Activated CD4-positive, alpha-beta T cell treated with anti-CD3 and anti-CD28 coated beads for 24 hours (primary cell): ENCODE measurements at places on chromosomes 1 and 21.

- DNase-seq, result no peak
Measured at GRCh38 chr1:185152187-185152767, 4.5 kb downstream of the TRMT1L start.

DNA sequence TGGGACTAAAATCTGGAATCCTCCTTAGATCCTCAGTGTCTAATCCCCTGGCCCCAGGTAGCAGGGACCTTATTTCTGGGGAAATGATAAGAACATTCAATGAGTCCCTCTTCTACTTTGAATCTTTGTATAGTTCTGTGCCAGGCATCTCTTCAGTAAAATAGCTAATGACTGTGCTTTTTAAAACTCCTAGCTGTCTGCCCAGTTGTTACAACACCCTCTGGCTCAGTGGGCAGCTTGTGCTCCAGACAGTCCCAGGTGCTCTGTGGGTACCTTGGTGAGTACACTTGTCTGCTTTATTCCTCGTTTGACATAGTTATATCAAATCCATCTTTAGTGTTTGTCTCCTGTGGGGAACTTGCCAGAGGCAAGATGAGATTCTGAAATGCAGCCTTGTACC lies 18.0 kb downstream of the TGFB2 start:
- no peak for DNase-seq

DNA sequence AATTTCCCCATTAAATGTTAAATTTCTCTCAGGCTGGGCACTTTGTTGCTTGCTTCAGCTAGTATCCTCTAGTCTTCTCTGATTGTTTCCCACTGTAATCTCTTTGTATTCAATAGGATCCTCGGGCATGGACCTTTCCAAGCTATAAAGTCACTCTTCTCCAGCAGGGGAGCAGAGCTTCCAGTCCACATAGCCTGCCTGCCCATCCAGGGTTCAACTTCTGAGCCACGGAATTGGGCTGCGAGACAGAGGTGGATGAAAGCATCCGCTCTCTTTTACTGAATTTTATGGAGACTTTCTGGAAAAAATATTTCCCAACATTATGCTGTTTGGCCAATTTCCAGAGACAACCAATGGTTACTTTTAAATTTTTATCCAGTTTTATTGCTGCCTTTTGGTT lies 1.1 kb upstream of the CFHR5 start:
- no peak for DNase-seq

GRCh38 chr1:155816351-155816750 lies 40.7 kb downstream of the GON4L start:
- no peak for DNase-seq

DNA sequence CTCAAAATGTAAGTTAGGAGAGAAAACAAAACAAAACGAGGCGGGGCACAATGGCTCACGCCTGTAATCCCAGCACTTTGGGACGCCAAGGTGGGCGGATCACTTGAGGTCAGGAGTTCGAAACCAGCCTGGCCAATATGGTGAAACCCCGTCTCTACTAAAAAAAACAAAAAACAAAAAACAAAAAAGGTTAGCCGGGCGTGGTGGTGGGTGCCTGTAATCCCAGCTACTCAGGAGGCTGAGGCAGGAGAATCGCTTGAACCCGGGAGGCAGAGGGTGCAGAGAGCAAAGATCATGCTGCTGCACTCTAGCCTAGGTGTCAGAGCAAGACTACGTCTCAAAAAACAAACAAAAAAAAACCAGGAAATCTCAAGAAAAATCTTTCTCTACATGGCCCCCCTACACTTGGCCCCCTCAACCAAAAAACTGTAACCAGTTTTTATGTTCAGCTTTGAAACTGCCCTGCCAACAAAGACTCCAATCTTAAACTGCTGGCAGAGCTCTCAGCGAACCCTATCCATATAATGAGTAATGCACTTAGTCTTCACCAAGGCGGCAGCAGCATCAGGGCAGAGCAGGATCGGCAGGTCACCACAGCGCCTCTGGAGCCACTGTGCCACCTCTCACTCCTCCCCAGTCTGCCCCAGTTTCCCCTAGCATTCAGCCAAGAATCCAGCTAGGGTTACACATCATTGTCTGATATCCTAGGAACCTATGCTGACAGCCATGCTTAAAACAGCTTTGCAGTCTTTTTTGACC lies 71.7 kb downstream of the JAK1 start:
- no peak for DNase-seq

- no peak for DNase-seq
Measured at GRCh38 chr1:18681423-18681835, 50.8 kb downstream of the PAX7 start.

DNA sequence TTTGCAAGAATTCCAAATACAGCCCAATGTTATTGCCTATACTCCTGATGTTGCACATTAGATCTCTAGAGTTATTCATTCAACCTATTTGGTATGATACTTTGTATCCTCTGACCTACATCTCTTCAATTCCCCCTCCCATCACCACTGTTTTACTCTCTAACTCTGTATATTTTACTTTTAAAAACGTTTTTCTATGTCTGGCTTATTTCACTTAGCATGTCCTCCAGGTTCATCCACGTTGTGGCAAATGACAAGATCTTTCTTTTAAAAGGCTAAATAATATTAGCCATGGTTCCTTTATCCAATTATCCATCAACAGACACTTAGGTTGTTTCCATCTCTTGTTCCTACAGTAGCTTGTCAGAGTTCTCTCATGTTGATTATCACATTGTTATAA lies 207.1 kb upstream of the PTGFR start:
- no peak for DNase-seq

GRCh38 chr1:39735731-39736130 lies 3.0 kb upstream of the PPIE start:
- no peak for DNase-seq

DNA sequence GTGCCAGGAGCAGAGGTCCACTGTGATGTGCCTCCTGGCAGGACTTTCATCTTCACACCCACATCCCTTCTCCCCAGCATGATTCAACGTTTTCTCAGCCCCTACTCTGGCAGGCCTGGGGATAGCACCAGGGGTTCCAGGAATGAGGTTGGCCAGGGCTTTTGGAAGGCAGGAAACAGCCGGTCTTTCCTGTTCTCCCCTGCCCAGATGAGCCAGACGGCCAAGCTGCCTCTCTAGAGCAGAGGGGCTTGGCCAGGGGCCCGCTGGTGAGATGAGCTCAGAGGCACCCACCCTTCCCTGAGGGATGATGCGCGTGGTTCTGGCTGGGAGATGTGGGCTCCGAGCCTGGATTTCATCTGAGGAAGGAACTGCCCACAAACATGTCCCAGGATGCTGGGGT lies 4.3 kb upstream of the MFAP2 start:
- DNase-seq, result no peak

- DNase-seq, result no peak
Measured at GRCh38 chr1:17117451-17118265, 1.6 kb downstream of the PADI2 start.

DNA sequence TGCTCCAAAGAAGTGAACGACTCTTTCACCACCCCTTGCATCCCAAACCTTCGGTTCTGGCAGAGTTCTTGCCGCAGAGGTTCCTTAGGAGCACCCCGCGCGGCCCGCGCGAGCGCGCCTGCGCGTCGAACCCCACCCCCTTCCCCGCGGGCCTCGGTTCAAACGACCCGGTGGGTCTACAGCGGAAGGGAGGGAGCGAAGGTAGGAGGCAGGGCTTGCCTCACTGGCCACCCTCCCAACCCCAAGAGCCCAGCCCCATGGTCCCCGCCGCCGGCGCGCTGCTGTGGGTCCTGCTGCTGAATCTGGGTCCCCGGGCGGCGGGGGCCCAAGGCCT lies at the start of gene C1orf56:
Gene C1orf56, plus strand, starts transcription at position 161 of the 334 bp plus-strand sequence. Its CDS starts 97 bp downstream, at position 258.
- DNase-seq, result no peak
